ENCODE measurements at places on chromosomes 2 and 18.

DNA sequence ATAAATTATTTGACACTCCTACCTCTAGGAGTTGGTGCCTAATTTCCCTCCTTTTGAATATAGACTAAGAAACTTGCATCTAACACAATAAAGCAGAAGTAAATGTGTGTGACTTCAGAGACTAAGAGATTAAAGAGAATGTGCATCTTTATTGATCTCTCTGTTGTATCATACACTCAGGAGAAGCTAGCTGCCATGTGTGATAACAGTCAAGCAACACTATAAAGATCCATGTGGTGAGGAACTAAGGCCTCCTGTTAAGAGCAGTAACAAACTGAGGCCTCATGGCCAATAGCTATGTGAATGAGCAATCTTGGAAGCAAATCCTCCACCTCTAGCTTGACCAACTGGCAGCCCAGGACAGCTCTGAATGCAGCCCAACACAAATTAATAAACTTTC, 3.4 kb downstream of the FANCL start:
- no peak for DNase-seq

DNA sequence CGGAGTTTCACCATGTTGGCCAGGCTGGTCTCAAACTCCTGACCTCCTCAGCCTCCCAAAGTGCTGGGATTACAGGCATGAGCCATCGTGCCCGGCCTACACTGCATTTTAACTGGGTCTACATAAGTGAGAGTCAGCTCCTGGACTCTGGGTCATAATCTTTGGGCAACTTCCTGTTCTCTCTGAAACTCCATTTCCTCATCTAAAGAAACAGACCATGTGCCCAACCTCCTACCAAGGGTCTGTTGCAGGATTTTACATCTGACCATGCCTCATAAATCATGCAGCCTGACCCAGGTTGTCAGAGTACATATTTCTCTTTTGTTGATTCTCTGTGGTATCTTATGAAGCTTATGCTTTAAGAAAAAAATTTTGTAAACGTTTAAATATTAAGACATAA, 280.4 kb downstream of the ALPK2 start:
- no peak for DNase-seq

DNA sequence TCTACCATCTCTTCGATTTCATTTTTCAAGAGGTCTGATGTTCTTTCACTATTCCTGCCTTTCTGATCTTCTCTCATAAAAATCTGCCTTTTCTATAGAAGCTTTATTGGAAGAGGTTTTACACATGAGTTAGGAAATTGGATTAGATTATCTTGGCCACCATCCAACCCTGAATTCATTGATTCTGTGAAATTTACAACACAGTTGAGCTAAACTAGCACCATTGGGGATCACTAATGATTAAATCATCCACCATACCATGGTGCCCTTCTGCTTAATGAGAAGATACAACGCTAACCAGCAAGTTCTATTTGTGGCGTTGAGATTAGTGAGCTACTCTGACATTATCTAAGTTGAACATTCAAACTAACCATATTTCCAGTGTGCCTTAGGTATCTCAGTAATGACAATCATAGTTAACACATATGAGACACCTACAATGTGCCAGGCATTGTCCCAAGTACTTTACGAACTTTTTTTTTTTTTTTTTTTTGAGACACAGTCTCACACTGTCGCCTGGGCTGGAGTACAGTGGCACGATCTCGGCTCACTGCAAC, 17.3 kb upstream of the LBH start:
- DNase-seq, result no peak

DNA sequence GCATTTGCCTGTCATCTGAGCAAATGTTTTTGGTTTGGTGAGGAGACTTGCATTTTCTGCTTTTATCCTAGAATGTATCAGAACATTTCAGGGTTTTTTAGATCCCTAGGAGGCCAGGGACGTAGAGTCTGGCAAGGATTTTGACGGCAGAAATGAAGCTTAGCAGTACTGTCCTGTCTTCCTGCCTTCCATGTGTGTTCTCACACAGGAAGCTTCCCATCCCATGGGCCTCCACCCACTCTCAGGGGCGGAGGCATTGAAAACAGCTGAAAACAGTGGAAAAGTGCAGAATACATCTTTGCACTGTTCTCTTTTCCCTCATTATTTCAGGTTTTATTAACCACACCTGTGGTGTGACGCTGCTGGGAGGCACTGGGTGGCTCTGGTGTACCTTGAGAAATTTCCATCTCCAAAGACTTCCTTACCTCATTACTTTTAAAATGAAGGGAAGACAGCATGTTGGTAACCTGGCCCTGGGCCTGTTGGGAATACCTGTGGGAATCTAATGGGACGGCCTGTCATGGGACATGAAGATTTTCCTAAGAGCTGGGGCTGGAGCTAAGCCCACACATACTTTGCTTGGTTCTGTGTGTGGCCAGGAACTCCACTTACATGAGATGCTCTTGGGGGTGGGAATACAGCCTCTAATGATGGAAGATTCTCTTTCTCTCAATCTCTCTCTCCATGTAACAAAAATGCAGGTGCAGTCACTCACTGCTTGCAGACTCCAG, 20.5 kb downstream of the PCARE start:
- DNase-seq, result no peak

GRCh38 chr2:148667113-148667836, 22.7 kb downstream of the EPC2 start:
- DNase-seq, result no peak

DNA sequence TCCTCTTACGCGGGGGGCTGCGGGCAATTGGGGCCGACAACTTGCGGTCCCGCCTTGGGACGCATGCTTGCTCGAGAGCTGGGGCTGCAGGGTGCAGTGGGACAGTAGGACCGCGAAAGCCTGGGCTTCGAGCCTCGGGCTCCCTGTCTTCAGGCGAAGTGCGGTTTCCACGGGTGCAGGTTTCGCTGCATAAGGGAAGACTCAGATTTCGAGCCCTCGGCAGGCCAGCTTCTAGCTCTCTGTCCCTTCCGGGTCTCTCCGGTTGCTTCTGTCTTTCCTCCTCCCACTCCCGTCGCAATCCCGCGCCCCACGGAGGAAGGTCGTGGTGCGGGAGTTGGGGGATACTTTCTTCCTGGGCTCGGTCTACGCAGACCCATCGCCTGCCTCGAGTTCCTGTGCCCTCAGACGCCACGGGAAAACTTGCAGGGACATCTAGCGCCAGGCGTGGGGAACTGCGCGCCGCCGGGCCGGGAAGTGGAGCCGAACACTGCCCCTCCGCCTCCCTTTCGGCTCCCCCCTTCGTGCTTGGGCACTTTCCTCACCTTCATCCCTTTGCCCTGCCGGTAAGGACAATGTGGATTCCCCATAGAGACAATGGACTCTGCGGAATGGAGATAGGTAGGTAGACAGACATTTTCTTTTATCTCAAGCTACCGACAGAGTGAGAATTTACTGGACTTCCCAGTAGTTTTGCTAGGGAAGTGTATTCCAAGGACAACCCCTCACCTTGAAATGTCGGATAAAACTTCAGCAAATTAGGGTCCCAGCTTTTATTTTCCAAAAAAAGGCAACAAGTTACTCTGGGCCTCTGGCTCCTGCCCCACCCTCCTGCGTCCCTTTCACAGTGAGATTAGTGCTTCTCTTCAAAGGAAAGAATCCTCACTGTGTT, 4.2 kb upstream of the HOXD13 start:
- peak; percentile 81 for DNase-seq

GRCh38 chr2:126879348-126880298, 19.1 kb upstream of the TEX51 start:
- no peak for DNase-seq

DNA sequence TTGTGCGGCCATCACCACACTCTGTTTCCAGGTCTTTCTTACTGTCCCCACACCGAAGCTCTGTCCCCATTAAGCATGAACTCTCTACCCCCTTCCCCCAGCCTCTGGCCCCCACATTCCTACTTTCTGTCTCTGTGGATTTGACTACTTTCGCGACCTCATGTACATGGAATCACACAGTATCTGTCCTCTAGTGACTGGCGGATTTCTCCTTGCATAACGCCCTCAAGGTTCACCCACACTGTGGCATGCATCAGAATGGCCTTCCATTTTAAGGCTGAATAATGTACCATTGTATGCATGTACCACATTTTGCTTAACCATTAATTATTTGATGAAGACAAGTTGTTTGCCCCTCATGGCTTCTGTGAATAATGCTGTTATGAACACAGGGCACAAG, 467.6 kb upstream of the HS6ST1 start:
- DNase-seq, result no peak

GRCh38 chr2:101627285-101628029, 70.0 kb upstream of the MAP4K4 start:
- DNase-seq, result no peak

DNA sequence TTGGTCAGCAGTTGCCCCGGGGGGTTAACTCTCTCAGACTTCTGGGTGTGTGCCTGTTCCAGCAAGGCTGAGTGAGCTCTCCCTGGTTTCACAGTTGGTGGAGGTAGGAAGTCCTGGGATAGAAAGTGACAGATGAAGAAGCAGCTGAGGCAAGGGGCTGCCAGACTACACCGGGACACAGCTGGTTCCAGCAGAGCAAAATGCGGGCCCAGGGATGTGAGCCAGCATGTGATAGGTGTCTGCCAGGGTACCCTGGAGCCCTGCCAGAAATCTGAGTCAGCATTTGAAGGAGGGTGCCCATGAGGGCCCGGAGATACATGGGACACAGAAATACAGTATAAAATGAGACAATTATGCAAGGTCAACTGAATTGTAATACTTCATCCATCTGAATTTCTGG, 79.3 kb upstream of the LGALSL start:
- DNase-seq, result no peak

DNA sequence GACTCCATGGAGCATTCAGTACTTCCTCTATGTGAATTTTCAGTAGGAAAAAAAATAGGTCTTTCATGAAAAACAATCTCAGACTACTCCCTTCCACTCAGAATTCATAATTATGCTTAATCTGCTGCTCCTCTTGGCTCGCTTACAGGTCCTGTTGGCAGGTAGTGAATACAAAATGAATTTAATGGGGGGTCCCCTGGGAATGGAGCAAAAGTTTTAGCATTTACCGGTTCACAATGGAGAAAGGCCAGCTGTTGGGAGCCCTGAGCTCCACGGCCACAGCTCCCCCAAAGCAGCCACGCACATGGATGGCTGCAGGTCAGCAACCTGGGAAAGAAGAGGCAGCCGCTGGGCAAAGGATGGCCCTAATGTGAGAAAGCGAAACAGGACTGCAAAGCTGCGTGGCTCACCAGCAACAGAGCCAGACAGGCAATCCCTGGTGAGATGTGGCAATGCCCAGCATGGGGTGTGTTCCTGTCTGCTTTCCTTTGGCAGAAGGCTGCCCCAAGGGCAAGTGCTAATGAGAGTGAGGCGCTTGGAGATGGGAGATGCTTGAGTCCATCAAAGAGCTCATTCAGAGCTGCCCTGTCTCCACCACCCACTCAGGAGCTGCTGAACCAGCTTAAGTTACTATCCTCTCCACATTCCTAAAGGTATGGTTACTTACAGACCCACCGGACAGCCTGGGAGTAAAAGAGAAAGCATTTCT, 447.4 kb downstream of the EPHA4 start:
- DNase-seq, result no peak

- no peak for DNase-seq
Observed at GRCh38 chr18:79896738-79897137, 54.7 kb downstream of the SLC66A2 start.

DNA sequence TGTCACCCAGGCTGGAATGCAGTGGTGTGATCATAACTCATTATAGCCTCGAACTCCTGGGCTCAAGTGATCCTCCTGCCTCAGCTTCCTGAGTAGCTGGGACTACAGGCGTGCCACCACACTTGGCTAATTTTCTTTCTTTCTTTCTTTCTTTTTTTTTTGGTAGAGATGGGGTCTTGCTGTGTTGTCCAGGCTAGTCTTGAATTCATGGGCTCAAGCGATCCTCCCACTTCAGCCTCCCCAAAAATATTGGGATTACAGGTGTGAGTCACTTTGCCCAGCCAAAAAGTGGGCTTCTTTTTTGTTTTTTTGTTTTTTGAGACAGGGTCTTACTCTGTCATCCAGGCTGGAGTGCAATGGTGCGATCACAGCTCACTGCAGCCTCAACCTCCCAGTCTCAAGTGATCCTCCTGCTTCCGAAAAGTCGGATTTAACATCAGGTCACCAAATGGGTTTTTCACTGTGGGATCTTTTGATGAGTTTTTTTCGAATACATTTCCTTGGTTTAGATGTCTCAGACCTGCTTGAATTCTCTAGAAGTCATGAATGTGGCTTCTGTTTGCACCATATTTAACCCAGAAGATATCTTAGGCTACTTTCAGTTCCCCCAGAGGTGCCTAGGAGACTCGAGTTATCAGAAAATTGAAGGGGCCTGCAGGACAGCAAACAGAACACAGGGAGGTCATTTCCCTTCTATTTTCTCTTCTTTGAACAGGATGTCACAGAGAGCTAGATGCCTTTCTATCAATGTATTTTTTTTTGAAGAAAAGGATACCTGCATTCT, 8.9 kb downstream of the RAB31 start:
- DNase-seq, result no peak

- DNase-seq, result no peak
Observed at GRCh38 chr2:7969756-7970515, 711.9 kb upstream of the ID2 start.

DNA sequence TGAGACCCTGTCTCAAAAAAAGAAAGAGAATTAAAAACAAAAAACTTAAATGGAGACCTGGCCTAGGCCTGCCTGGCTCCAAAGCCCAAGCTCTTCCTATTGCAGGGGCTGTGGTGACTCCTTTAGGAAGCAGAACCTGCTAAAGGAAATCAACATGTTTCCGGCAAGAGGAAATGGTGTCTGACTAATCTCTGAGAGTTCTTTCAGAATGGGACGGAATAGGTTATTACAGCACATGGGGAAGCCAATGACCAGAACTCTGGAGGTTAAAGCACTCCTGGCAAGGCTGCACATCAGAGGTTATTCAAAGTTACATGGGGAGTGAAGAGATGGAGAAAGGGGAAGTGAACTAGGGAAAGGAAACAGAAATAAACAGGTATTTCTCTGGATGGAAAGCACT, 21.4 kb downstream of the KIF3C start:
- DNase-seq, result no peak

DNA sequence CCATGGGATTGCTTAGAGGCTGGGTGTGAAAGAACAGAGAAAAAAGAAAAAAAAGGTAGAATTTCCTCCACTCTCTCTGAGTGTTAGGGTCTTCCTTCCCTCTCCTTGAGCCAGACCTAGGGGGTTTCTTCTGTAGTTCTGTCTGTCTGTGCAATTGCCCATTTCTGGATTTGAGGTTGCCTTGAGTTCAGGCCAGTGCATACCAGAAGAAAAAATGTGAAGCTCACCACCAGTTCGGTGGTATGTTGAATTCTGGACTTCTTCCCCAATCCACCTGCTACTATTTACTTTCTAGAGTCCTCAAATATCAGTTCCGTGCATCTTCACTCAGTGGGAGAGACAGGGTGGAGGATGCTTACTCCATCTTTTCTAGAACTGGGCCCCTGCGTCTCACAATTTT, 15.3 kb upstream of the SELENOI start:
- DNase-seq, result no peak

GRCh38 chr18:69895066-69896047, 52.3 kb downstream of the CD226 start:
- DNase-seq, result no peak

GRCh38 chr2:218880102-218880858, at the start of gene WNT10A:
Gene WNT10A (plus strand): TSS chr2:218880852. CDS start chr2:218880996, 144 bp downstream.
- DNase-seq, result no peak

All from AG08396 (cell line).